HEK293T (cell line): ENCODE measurements at places on chromosomes 6 and 20.

DNA sequence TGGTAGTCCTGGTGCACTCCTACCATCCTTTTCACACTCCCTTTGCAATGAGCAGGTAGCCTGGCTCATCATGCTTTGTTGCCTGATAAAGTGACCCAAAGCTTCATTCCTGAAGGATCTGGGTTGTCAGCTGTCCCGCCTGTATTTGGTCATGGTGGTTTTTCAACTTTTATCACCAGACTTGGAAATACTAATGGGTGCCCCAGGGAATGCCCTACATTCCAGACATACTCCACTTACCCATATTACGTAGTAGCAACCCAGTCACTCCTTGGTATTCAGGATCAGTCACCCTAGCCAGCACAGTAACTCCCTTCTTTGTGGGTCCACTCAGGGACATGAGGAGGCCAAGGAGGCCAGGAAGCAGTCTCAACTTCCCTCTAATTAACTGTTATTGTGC, 199.2 kb downstream of the MAFB start:
- DNase-seq = no peak

DNA sequence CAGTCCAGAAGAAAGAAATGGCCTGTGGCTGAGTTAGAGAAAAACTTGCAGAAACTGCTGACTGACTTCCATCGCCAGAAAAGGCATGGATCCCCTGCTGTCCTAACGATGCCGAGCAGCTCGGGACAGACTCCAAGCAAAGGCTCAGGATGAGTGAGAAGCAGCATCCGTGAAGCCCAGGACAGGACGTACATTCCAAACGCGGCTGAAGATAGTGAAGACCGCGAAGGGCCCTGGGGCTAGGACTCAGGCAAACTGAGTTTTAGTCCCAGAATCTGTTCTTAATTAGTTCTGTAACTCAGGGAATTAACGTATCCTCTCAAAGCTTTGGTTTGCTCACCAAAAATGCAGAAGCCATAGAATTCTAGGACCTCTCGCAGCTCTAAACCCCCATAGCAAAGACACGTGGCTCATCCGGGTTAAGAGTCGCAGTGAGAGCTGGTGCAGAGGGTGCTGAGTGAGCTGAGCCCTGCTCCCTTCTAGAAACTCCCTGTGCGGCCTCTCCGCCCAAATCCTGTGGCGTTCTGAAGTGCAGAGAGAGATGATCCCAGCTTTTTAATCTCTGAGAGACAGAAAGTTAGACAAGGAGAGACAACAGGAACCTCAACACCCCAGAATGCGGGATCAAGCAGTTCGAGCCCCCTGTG, 132.9 kb upstream of the THBS2 start:
- no peak for DNase-seq

GRCh38 chr20:13147971-13148370, 73.1 kb upstream of the ISM1 start:
- DNase-seq = no peak

DNA sequence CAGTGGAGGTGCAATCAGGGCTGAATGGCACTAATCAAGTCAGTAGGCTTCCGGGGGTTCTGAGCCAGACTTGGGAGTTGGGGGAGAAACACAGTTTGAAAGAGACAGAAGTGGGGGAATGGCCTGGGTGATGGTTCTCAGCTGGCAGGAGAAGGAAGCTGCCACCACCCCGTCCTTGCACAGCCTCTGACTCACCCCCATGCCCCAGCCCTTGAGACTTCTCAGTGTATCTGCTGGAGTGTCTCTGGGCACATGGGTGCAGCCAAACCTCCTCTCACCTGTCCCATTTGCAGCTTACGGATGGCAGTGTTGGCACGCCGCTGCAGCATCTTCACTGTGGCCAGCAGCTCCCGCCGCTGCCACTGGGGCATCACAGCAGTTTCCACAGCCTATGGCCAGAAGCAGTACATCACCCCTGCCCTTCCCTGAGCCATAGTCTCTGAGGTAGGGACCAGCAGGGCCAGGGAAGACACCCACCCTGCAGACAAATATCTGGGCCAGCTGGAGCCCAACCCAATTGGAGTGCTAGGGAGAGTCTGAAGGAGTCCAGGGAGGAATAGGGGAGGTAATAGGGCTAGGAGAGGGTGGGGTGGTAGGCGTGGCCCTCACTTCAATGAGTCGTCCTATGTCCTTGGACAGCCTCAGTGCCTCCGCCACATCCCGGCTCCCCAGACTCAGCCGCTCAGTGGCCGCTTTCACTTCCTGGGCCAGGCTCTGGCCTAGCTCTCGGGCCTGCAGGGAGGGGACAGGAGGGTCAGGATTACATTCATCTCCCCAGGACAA, 11.2 kb downstream of the AARS2 start:
- no peak for DNase-seq

GRCh38 chr6:104698979-104699378, 160.7 kb downstream of the HACE1 start:
- DNase-seq = no peak

DNA sequence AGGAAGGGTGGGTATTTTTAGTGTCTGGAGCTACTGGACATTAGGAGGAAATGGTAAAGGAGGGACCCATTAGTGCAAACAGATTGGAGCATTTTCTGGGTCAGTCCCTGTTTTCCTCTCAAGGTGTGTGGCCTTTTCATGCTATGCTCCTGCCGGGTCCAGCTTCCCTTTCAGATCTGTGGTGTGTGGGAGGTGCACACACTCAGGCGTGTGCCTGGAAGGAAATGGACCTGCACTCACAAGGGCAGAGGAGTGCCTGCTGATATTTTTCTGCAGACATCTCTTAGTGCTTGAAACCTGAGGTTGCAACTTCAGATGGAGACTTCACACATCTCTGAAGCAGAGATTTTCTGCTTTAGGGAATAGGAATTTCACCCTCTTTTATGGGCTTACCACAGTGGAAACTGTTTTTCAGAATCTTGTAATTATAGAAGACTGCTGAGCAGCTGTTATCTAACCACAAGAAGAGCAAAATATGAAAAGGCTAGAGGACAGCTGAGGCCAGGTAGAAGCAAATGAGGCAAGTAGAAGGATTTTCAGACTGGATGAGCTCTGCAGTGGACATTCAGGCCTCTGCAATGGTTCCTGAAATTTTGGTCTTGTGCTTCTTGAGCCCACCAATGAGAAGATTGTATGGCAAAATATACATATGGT, 764.3 kb downstream of the QKI start:
- DNase-seq = no peak

DNA sequence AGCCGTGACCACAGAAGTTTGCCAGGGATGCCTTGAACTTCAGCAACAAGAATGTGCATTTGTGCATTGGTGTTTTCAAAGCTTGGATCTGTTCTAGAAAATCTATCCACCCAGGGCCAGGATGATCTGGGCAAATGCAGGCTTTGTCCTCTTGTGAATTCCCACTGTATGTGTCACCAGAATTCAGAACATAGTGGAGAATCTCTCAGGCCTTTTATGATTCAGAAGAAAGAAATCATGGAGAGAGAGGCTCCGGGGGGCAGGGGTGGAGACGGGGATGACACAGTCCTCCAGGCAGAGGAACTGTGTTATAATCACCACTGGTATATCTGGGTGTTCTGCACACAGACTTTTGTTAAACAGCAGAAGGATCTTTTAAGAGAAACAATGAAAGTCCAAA, 304.1 kb downstream of the CDH4 start:
- DNase-seq = no peak

DNA sequence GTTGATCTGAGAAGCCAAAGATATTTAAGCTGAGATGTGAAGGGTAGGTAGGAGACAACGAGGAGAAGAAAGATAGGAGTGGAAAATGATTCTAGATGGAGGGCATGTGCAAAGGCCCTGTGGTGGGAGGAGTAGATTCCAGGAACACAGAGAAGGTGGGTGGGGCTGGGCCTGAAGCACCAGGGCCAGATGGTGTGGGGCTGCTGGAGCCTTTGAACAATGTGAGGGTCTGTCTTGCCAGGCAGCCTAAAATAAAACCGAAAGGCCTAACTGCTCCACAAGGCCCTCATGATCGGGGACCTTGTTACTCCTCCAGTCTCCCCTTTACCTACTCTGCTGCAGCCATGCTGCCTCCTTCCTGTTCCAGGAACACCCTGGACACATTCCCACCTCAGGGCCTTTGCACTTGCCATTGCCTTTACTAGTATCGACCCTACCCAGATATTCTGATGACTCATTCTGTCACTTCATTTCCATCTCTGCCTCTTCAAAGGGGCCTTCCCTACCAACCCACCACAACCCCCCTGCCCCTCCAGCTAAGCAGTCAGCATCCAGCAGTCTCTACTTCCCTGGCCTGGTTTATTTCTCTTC, 20.0 kb downstream of the FAM110A start:
- DNase-seq = no peak

- DNase-seq = no peak
Measured at GRCh38 chr20:37315021-37315451, 25.6 kb downstream of the MANBAL start.

GRCh38 chr6:144317736-144318135, 32.6 kb downstream of the UTRN start:
- DNase-seq = no peak

DNA sequence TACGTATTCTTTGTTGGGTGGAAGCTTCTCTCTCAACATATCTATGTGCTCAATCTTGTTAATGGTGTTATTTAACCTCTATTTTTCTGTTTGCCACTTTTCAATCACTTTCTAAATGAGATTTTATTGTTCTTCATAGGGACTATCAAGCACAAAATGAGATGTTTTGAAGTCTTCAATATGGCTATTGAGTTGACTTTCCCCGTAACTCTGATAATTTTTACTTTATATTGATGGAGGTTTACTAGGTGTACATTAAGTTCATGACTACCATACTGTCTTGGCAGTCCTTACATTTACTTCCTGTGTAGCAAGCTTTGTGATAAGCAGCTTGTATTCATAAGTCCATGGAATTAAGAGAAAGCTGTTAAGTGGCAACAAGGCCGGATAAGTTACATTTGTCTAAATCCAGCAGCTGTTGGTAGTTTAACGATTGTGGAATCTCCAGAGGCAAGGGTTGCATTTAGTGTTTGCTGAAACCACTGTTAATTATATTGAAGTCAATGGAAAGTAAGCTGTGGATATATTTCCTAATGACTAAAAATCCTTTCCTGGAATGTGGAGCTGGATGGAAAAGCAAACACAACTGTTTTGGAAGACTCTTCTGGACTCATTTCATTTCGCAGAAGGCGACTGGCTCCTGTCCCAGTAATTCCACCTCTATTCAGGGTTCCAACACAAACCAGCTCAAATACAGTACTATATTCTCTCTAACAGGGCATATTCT, 57.3 kb upstream of the SMIM29 start:
- no peak for DNase-seq

DNA sequence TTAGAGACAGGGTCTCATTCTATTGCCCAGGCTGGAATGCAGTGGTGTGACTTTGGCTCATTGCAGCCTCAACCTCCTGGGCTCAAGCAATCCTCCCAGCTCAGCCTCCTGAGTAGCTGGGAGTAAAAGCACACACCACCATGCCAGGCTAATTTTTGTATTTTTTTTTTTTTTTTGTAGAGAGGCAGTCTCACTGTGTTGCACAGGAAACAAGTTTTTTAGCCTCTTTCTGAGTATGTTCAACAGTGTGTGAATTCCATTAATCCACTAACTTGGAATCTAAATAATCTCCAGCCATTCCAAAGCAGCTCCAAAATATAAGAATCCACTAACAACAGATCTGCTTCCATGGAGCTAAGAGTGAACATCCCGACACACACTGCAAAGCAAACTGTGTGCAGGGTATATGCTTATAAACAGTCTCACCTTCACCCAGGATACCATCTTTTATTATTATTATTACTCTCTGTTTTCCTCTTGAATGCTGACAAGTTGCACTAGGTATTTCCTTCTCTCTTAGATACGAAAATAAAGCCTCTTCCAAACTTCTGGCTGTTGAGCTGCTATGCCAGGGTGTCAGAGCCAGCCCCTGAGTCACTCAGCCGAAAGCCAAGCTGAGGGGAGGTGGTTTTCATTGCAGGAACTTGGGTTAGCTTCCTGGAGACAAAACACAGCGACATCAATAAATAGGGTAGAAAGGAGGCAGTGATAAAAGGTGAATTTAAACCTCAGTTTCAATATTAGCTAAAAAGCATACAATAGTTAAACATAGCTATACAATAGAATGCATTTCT, 264.9 kb downstream of the HIVEP2 start:
- DNase-seq = no peak

- no peak for DNase-seq
Measured at GRCh38 chr20:47057661-47058060, 163.0 kb downstream of the EYA2 start.

- peak; percentile 53 for DNase-seq
Measured at GRCh38 chr6:87700397-87701343, 1.4 kb downstream of the AKIRIN2 start.

- no peak for DNase-seq
Measured at GRCh38 chr6:44263354-44264100, 1.8 kb downstream of the NFKBIE start.

- DNase-seq = no peak
Measured at GRCh38 chr20:51159303-51159702, 136.4 kb upstream of the KCNG1 start.

GRCh38 chr6:109440331-109441068, at the start of the genes PPIL6 and SMPD2:
PPIL6 (minus strand) TSS chr6:109440628; CDS start chr6:109440590, 38 bp downstream.
SMPD2 (plus strand) TSS chr6:109440724; CDS start chr6:109441122, 398 bp downstream.
- peak; percentile 92 for DNase-seq

GRCh38 chr6:93398723-93399122, 20.6 kb downstream of the EPHA7 start:
- DNase-seq = no peak

- DNase-seq = no peak
Measured at GRCh38 chr20:8647961-8648441, 420.9 kb upstream of the PLCB4 start.

GRCh38 chr20:10653599-10654249, 20.1 kb downstream of the JAG1 start:
- DNase-seq = no peak

DNA sequence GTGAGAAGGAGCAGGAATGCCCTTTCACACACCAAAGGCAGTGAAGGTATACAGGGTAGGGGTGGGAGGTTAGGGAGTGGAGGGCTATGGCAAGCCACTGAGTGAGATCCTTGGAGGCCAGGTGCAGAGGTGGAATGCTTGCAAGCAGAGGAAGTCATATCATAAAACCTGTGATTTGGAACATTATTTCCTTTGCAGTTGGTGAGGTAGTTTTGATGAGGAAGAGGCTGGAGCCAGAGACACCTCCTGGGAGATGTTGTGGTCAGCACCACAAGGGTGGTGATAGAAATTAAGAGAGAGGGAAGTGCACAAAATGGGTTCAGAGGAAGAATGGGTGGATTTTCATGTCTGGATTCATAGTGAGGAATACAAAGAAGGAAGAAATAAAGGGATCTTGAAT, 73.0 kb downstream of the PLCB4 start:
- no peak for DNase-seq

- DNase-seq = no peak
Measured at GRCh38 chr20:32485770-32486478, 99.2 kb downstream of the NOL4L start.

DNA sequence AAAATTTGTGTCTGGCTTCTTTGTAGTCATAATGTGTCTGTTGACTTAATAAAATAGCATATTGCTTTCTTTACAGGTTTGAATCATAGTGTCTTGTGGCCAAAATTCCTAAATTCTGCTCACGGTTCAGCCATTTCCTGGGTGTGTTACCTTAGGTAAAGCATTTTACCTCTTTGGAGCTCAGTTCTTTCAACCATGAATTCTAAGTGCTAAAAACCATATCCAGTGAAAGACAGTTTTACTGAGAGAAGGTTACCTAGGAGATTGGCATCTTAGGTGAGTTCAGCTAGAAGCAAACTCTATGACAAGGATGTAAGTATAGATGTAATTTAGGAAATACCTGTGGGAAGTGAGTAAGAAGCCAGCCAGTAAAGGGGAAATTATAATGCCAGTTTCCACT, 20.7 kb downstream of the CRYBG1 start:
- no peak for DNase-seq
